ENCODE measurements at places on chromosomes 12 and 14.

DNA sequence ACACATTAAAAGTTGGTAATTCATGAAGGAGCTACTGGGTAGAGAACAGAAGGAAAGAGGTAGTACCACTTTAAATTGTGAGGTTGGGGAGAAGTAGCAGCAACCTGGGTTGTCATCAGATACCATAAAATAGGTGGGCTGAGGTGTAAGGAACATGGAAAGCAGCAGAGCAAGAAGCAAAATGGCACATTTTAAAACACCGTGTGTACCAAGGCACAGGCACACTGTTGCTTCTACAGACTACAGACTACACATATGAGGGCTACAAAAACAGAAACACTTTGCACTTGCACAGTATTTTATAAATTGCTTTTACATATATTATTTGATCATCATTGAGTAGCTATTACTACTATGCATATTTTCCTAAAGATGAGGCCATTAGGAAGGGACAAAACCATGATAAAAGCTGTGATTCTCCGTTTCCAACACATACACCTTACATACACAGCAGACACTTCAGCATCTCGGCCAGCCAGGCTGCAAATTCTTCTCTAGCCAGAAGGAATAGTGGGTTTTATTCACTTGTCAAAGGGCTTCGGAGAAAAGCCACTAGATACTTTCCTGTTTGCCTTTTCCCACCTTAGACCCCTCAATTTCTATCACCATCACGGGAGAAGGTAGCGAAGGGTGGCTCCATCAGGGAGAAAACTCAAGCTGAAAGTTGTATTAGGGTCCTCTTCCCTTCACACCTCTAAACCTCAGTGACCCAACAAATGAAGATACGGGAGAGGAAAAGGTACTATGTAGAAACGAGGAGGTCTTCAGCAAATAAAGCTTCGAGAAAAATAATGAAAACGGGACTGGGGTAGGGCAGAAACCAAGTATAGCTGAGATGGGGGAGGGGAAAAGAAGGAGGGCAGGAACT, 1.6 kb downstream of the PYM1 start:
- peaks cover 69% of the 10 kb centered on the region for H3K4me1 ChIP-seq
- no peak for DNase-seq
- H3K4me3 ChIP-seq, result peak overlapping the region; percentile 99
- no peaks in the 10 kb centered on the region for H3K27me3 ChIP-seq
- H3K36me3 ChIP-seq, result peaks cover 45% of the 10 kb centered on the region
- H3K27ac ChIP-seq, result peak overlapping the region; percentile 98

DNA sequence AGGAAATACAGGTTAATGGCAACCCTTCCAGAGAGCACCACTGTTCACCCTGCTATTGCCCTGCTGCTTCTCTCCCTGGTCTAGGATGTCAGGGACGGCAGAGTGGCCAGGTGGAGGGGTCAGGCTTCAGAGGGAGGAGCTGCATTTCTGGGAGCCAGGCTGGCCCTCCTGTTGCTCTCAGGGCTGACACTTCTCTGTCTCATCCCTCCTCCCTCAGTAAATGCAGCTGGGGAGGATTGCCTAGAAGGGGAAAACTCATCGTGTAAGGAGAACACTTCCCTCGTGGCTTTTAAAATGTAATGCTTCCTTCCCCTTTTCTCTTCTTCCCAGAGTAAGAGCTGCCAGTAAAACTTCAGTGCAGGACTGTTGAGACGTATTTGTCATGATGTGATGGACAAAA, 20.8 kb downstream of the SUSD6 start:
- no peak overlapping the region for H3K27ac ChIP-seq
- peaks cover 86% of the 10 kb centered on the region for H3K4me1 ChIP-seq
- H3K36me3 ChIP-seq, result peaks cover 20% of the 10 kb centered on the region
- DNase-seq, result no peak

DNA sequence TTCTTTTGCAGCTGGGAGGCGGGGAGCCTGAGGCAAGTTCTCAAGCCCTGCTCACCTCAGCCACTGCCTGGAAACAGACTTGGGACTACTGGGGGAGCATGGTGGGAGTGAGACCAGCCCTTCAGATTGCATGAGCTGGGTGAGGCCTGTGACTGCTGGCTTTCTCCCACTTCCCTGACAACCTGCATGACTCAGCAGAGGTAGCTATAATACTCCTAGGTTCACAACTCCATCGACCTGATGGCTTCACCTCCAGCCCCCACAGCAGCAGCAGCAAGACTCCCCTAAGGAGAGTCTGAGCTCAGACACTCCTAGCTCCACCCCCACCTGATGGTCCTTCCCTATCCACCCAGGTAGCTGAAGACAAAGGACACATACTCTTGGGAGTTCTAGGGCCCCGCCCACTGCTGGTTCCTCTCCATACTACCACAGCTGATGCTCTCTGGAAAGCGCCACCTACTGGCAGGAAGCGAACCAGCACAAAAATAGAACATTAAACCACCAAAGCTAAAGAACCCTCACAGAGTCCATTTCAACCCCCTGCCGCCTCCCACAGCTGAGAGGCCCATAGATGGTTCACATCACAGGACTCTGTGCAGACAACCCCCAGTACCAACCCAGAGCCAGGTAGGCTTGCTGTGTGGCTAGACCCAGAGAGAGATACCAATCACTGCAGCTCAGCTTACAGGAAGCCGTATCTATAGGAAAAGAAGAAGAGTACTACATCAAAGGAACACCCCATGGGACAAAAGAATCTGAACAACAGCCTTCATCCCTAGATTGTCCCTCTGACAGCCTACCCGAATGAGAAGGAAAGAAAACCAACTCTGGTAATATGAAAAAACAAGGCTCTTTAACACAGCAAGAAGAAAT, 68.7 kb downstream of the RPAP3 start:
- H3K36me3 ChIP-seq, result peaks cover 3% of the 10 kb centered on the region
- H3K4me1 ChIP-seq, result peaks cover 7% of the 10 kb centered on the region
- H3K27me3 ChIP-seq, result no peaks in the 10 kb centered on the region
- peak; percentile 20 for DNase-seq

DNA sequence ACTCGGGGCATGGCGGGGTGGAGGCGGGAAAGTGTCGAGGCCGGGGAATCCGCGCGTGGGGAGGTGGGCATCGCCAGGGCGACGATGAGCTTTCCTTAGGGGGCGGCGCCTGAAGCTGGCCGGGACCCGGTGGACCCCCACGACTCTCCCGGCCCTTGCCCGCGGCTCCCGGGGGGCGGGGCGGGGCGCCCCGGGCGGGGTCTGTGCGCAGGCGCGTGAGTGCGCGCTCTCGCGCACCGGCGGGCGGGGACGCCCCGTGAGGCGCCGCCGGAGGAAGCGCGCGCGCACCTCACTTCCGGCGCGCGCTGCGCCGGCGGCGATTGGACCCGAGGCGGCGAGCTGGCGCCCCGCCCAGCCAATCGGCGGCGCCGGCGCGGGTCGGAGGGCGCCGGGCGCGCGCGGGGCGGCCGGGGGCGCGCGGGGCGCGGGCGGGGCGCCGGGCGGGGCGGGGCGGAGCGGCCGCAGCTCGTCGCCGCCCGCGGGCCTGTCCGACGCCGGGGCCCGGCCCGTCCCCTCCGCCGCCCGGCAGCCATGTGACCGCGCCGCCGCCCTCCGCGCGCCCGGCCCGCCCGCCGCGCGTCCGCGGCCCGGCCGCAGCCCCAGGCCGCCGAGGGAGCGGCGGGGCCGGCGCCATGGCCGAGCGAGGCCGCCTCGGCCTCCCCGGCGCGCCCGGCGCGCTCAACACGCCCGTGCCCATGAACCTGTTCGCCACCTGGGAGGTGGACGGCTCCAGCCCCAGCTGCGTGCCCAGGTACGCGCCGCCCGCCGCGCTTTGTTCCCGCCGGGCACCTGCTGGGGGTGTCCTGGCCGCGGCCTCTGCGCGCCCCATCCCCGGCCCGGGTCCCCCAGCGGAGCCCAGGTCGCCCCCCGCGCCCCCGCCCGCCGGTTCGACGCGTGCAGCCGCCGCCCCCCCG, at the start of gene PACS2:
TSS of gene PACS2 (plus strand) at position 462 of the 914 bp plus-strand sequence. CDS start at position 633, 171 bp downstream.
- peaks cover 18% of the 10 kb centered on the region for H3K36me3 ChIP-seq
- H3K4me1 ChIP-seq, result peaks cover 14% of the 10 kb centered on the region
- H3K4me3 ChIP-seq, result peak within 1 kb of the TSS; percentile 87

GRCh38 chr14:96917442-96917963, 120.3 kb downstream of the VRK1 start:
- H3K27ac ChIP-seq, result no peak overlapping the region
- no peaks in the 10 kb centered on the region for H3K27me3 ChIP-seq
- no peak for DNase-seq
- no peaks in the 10 kb centered on the region for H3K36me3 ChIP-seq

DNA sequence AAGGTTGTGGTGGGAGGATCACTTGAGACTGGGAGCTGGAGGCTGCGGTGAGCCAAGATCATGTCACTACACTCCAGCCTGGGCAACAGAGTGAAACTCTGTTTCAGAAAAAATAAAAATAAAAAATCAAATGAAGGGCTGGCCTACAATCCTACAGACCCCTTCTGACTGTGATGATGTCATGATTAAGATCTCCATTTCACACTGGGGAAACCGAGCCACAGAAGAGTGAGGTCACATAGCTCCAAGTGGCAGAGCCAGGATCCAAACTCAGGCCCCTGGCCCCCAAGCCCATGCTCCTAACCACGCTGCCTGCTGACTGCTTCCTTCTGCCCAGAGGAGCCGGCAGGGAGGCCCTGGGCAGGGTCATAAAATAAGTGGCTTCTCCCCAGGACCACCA, 258.0 kb upstream of the FKBP4 start:
- H3K27ac ChIP-seq, result no peak overlapping the region
- DNase-seq, result no peak
- H3K4me1 ChIP-seq, result no peaks in the 10 kb centered on the region
- no peaks in the 10 kb centered on the region for H3K36me3 ChIP-seq

GRCh38 chr12:105386431-105386830, 55.9 kb downstream of the C12orf75 start:
- DNase-seq, result no peak
- H3K36me3 ChIP-seq, result no peaks in the 10 kb centered on the region
- no peaks in the 10 kb centered on the region for H3K4me1 ChIP-seq
- H3K27me3 ChIP-seq, result no peaks in the 10 kb centered on the region
- no peak overlapping the region for H3K4me3 ChIP-seq
- peak overlapping the region; percentile 6 for H3K27ac ChIP-seq

GRCh38 chr12:121795034-121795968, 1.8 kb upstream of the RHOF start:
- peak overlapping the region; percentile 98 for H3K27ac ChIP-seq
- H3K4me1 ChIP-seq, result peaks cover 57% of the 10 kb centered on the region
- H3K27me3 ChIP-seq, result no peaks in the 10 kb centered on the region
- peak overlapping the region; percentile 86 for H3K4me3 ChIP-seq
- H3K36me3 ChIP-seq, result peaks cover 76% of the 10 kb centered on the region
